NCI-H1436 treated with DMSO at 0.1 percent for 48 hours (cell line): ENCODE measurements at places on chromosomes 16 and 17.

DNA sequence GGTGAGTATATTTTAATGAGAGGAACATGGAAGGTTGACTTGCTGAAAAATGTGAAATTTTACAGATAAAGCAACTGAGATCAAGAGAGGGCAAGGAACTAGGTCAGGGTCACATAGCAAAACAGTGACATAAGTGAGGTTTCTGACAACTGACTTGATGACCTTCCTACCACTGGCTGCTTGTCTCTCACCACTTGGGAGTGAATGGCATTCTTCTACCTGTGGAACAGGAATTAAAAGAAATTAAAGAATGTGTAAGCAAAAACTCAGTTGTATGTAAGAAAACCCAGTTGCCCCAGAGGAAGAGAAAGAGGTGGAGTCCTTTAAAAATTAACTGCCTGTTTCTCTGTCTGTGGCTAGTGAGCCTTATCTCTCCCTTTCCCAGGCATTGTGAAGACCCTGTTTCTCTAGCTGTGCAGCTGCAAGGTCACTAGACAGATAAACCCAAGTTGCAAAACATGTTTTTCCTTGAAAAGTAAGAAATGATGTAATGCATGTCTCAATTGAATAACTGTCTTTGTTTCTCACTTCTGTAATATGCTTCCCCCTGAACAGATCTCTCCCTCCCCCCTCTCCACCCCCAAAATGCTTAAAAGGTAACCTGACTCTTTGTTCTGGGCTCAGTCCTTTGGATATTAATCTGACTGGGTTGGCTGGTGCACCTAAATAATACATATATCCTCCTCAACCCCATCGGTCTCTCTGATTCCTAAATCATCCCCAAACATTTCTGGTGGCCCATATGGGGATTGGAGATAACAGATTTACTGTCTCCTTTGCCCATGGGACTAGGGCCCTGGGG, 23.4 kb downstream of the ACSM1 start:
- no peak for DNase-seq

DNA sequence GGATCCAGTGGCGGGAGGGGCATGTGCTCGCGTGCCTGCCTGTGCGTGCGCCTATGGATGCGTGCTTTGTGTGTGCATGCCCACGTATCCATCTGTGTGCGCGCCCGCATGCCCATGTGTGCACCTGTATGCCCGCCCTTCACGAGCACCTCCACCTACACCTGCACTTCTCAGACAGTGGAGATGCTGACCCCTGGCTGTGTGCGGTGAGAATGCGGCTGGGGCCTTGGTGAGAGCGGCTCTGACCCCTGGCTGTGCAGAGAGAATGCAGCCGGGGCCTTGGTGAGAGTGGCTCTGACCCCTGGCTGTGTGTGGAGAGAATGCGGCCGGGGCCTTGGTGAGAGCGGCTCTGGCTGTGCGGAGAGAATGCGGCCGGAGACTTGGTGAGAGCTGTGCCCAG, 33.9 kb downstream of the AXIN1 start:
- DNase-seq, result no peak

GRCh38 chr16:86946981-86947380, 368.6 kb downstream of the FOXL1 start:
- DNase-seq, result no peak

GRCh38 chr17:60640503-60640902, 37.1 kb upstream of the BCAS3 start:
- no peak for DNase-seq

GRCh38 chr17:3692346-3692745, 3.6 kb downstream of the P2RX5 start:
- no peak for DNase-seq

- peak; percentile 42 for DNase-seq
These were observed 45.5 kb downstream of the CYTH1 start for GRCh38 chr17:78736526-78737079.

DNA sequence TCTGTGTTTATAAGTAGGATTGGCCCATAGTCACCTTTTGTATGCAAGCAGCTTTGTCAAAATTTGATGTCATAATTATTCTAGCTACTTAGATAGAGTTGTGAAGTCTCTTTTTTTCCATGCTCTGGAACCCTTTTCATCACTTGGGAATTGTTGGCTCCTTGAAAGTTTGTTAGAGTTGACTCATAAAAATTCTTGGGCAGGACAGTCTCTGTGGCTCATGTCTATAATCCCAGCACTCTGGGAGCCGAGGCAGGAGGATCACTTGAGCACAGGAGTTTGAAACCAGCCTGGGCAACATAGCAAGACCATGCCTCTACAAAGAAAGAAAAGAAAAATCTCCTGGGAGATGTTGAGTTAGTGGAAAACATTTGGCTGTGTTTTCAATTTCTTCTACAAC, 45.7 kb upstream of the MRC2 start:
- DNase-seq, result no peak

DNA sequence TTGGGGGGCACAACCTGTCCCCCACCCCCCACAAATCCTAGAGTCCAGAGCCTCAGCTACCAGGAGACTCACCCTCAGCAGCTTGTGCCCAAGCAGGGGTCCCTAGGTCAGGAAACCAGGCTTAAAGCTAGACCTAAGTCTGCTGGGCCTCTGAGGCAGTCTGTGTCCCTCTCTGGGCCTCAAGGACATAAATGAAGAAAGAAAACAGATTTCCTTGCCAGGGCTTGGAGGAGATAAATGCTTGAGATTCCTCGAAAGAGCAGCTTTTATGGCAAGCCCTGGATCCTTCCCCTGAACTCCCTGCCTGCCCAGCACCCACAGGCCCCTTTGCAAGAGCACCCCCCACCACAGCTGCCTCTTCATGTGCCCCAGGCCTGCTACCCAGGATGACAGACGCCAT, 3.3 kb downstream of the SRCIN1 start:
- no peak for DNase-seq

GRCh38 chr16:85515319-85515745, 97.8 kb upstream of the GSE1 start:
- no peak for DNase-seq

DNA sequence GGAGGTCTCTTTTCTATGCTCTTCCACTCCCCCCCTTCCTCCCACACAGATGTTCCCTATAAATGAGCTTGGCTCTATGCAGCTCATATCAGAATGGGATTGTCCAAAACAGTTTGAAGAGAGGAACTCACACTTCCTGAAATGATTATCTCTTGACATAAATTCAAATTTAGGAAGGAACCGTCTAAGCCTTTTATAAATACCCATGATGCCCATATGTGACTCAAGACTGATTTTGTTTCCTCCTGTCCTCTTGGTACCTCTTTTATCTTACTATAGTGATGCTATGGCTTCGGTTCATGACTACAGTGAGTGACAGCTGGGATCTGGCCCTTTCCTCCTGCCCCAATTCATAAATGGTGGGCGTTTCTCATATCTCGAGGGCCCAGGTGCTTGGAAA, 16.6 kb upstream of the TERF2 start:
- no peak for DNase-seq
